Sigmoid colon (tissue), 7 donors: ENCODE measurements at places on chromosomes 11 and 22. TPM values are rescaled to one million over a fixed set of nuclear protein-coding genes. Genes with fewer than 3 reads are reported as not detected.

Gene COA4
- total RNA-seq, result 87.4 TPM

Gene PIH1D2
- 1.7 TPM for total RNA-seq

Gene OR52I1
- not detected for total RNA-seq

Gene CDK2AP2
- 32.9 TPM for total RNA-seq

Gene ANKK1
- total RNA-seq, result not detected

Gene USH1C
- total RNA-seq, result 1.2 TPM

Gene HBE1
- total RNA-seq, result not detected

Gene SHISA8
- not detected for total RNA-seq

Gene NDUFS8
- 174 TPM for total RNA-seq

Gene NPTXR
- total RNA-seq, result 4.5 TPM

Gene CCDC73
- not detected for total RNA-seq

Gene PGR
- 12.0 TPM for total RNA-seq

Gene SCUBE1
- total RNA-seq, result 0.81 TPM

Gene DEPDC7
- total RNA-seq, result 3.8 TPM

Gene MMP8
- total RNA-seq, result not detected

Gene MRGPRD
- total RNA-seq, result 1.9 TPM

Gene ASPHD2
- total RNA-seq, result 1.4 TPM

Gene CLMP
- 155 TPM for total RNA-seq

Gene TRIM51
- not detected for total RNA-seq

Gene OR11H1
- not detected for total RNA-seq

Gene MORC2
- 21.0 TPM for total RNA-seq

- no peak for DNase-seq
These were observed 61.3 kb upstream of the CREB3L1 start for GRCh38 chr11:46216019-46216764.

DNA sequence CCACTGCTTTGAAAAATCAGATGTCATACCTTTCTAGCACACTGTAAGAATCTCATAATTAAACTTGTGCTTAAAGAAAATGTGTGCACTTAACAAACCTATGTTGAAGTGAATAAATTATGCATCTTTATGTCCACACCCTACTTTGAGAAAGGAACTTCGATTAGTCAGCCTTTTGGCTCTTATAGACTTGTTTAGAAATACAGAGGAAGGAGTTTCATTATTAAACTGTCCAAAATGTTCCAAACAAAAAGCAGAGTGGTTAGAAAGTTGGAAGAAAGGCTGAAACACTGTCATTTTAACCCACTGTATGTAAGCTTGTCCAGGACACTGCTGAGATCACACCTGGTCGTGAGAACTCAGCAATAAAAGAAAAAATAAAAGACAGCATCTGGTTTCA lies 863.2 kb upstream of the CHORDC1 start:
- DNase-seq, result no peak

GRCh38 chr11:118287006-118287405 lies 17.5 kb upstream of the CD3E start:
- DNase-seq, result no peak

DNA sequence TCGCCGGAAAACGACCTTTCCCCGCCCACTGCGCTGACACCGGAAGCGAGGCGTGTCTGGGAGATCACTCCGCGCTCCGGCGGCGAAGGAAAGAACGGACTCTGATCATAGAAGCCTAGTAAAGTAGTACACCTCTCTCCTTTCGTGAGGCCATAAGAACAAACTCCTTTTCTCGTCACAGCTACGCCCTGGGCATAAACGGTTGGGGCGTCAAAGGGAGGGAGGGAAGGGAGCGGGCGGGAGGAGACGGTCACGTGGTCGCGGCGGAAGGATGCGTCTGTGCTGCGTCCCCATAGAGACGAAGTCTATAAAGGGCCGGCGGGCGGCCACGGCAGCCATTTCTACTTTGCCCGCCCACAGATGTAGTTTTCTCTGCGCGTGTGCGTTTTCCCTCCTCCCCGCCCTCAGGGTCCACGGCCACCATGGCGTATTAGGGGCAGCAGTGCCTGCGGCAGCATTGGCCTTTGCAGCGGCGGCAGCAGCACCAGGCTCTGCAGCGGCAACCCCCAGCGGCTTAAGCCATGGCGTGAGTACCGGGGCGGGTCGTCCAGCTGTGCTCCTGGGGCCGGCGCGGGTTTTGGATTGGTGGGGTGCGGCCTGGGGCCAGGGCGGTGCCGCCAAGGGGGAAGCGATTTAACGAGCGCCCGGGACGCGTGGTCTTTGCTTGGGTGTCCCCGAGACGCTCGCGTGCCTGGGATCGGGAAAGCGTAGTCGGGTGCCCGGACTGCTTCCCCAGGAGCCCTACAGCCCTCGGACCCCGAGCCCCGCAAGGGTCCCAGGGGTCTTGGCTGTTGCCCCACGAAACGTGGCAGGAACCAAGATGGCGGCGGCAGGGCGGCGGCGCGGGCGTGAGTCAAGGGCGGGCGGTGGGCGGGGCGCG lies at the start of gene ATF4:
ATF4 (plus strand) TSS at position 337 of the 880 bp plus-strand sequence. CDS start 884 bp downstream, outside the sequence.
- DNase-seq, result peak; percentile 95

GRCh38 chr22:46878191-46878948 lies 115.9 kb downstream of the TBC1D22A start:
- DNase-seq, result no peak

GRCh38 chr11:33931067-33931466 lies 39.2 kb upstream of the LMO2 start:
- no peak for DNase-seq

DNA sequence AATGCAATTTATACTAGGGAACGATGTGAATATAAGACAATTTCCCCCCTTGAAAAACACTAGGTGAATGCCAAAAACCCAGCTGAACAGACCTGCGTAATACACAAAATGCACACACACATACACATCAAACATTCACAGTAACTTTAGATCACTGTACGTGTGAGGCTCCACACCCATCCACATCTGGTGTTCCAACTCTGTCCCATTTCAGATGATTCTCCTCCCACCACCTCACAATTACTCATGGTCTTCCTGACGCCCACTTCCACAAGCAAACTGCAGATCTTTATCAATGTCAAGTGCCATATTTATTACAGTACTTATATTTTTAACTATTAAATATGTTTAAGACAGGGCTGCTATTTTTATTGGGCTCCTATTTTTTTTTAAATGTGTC lies 57.8 kb upstream of the TENM4 start:
- DNase-seq, result no peak

DNA sequence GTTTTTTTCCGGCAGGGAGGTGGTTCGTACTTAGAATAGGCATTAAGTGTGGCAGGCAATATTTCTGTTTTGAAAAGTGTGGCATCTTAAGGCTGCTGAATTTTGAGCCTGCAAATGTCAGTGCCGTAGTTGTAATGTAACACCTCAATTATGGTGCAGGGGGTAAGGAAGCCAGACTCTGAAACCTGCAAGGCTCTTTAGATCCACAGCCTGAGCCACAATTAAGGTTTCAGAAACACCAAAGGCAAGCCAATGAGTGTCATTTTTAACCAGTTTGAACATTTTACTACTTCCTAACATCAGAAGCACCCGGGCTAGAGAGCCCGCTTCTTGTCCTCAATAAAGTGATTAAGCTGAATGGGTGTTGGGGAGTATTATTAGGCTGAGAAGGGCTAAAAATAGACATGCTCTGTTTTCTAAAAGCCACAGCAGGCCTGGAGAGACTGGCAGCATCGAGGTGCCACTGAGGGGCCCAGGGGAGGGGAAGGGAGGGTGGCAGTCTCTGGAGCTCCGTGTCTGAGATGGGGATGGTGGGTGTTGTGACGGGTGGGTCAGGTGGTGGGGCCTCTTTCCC lies 113.4 kb downstream of the ZBTB16 start:
- DNase-seq, result no peak

- peak; percentile 96 for DNase-seq
These were observed 16.0 kb upstream of the B4GALNT4 start for GRCh38 chr11:353179-353873.

GRCh38 chr11:14418801-14419417 lies 59.9 kb upstream of the RRAS2 start:
- DNase-seq, result no peak

- DNase-seq, result no peak
These were observed 1.3 kb upstream of the PARVG start for GRCh38 chr22:44179196-44179988.

GRCh38 chr11:63537293-63538101 lies 889 bp downstream of the PLAAT4 start:
- peak; percentile 92 for DNase-seq

GRCh38 chr11:27401833-27402316 lies 38.9 kb upstream of the CCDC34 start:
- DNase-seq, result no peak

- DNase-seq, result peak; percentile 68
These were observed 144.6 kb downstream of the NECTIN1 start for GRCh38 chr11:119584193-119585042.

GRCh38 chr22:49079027-49079725 lies 748.5 kb downstream of the BRD1 start:
- peak; percentile 32 for DNase-seq

DNA sequence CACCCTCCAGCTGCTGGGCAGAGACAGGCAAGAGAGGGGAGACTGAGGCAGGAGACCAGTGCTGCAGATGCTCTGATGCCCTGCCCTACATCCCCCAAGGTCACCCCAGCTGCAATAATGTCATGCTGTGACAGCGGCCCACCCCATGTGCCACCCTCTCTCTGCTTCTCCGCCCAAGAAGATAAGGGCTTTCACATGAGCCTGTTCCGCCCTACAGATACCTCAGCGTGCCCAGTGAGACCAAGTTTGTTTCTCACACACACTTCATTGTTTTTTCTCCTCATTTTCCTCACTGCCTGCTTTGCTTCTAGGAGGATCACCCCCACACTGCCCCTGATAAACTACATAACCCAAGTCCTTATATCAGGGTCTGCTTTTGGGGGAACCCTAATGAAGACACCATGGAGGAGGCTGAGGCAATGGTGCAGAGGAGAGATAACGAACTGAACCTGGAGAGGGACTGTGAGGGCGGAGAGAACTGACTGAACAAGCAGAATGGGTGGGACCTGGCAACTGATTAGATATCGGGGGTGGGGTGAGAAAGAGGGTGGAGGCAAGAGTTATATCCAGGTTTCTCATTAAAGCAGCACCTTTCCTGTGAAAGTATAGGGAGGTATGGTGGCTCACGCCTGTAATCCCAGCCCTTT lies 37.5 kb upstream of the TSKU start:
- DNase-seq, result no peak

GRCh38 chr11:44306052-44306917 lies 3.7 kb downstream of the ALX4 start:
- no peak for DNase-seq

- no peak for DNase-seq
These were observed 9.4 kb downstream of the EHD1 start for GRCh38 chr11:64868904-64869570.

GRCh38 chr11:57432149-57432561 lies 5.2 kb upstream of the SLC43A3 start:
- DNase-seq, result no peak

DNA sequence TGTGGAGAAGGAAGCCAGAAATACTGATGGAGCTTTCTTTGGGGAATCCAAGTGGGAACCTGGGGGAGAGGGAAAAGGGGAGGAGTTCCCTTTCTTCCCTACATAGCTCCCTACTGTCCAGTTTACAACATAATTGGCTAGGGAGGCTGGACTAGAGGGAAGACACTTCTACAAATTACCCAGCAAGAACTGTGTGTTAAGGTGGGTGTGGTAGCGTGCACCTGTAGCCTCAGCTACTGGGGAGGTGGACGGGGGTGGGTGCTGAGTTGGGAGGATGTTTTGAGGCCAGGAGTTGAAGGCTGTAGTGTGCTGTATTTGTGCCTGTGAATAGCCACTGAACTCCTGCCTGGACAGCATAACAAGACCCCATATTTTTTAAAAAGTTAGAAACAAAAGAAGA lies 74.0 kb downstream of the NAV2 start:
- no peak for DNase-seq

DNA sequence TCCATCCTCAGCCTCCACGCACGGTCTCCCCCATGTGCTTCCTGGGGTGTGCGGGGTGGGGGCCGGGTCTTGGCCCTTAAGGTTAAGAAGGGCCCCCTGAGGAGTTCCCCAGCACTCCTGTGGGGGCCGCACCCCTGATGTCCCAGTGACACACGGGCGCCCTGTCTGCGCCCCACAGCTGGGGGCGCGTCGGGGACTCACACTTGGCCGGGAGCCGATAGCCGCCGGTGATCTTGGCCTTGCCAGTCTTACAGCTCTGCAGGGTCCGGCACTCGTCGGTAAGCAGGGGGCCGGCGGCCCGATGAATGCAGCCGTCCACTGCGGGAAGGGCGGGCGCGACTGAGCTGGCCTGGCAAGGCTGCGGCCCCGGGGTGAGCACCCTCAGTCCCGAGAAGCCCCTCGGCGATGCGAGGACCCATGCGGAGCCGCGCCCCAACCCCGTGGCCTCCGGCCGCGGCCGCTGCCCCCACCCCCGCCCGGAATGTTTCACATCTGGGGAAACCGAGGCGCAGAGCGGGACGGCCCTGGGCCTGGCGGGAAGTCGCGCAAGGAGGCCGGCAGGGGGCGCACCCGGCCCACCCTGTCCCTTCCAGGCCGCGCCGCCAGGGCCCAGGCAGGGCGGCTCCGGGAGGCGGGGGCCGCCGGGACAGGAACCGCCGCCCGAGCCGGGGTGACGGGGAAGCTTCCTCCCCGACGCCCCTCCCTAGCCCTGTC lies 13.9 kb downstream of the OTUB1 start:
- peak; percentile 87 for DNase-seq

GRCh38 chr11:103942646-103943045 lies 93.8 kb upstream of the DDI1 start:
- no peak for DNase-seq

GRCh38 chr22:21642584-21643448 lies 714 bp downstream of the SDF2L1 start:
- no peak for DNase-seq

- no peak for DNase-seq
These were observed 6.4 kb downstream of the CDCA5 start for GRCh38 chr11:65077451-65077850.
